ENCODE measurements at places on chromosomes 12 and 14.

GRCh38 chr14:65034021-65034420 lies 47.3 kb downstream of the FNTB start:
- no peak for DNase-seq

GRCh38 chr12:2641207-2641606 lies 153.6 kb upstream of the FKBP4 start:
- no peak for DNase-seq

DNA sequence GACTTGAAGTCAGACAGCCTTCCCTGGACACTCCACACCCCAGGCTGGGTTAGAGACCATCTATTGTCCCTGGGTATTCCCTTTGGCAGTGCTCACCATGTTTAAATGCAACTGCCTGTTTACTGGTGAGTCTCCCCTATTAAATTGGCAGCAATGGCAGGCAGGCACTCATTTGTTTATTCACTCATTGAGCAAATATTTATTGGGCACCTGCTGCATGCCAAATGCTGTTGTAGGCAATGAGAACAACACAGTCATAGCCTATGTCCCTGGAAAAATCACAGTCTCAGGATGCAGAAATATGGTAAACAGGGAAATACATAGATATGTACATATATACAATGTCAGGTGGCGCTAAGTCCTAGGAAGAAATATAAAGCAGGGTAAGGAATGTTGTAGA lies 212.8 kb downstream of the SUDS3 start:
- DNase-seq: no peak

GRCh38 chr12:104959335-104959841 lies 1.3 kb upstream of the SLC41A2 start:
- no peak for DNase-seq

DNA sequence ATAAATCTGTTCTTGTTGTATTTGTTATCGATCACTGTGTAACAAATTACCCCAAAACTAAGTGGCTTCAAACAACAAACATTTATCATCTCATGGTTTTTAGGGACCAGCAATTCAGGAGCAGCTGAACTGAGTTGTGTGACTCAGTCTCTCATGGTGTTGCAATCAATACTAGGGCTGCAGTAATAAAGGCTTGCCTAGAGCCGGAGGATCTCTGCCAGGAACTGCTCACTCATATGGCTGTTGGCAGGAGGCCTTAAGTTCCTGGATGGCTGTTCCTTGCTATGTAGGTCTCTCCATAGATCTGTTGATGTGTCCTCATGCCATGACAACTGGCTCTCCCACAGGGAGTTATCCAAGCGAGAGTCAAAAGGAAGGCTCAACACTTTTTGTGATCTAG lies 3.8 kb upstream of the PSMC6 start:
- no peak for DNase-seq

DNA sequence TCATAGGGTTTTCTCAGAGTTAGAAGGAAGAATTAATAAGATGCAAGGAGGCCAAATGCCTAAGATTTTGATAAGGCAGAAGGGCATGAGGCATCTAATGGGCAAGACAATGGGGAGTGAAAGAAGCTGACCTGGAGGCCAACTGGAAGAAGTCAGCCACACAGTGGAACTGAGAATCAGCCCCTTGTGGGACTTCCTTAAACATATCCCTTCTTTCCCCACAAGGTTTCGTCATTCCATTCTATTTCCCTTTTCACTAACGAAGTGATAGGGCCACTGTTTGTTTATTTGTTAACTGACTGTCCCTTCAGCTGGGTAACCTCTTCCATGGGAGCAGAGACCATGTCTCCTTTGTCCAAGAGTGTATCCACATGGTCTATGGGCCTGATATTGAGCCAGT lies 86.2 kb downstream of the HELB start:
- no peak for DNase-seq

GRCh38 chr14:91264151-91265150 lies 19.9 kb upstream of the GPR68 start:
- no peak for DNase-seq

DNA sequence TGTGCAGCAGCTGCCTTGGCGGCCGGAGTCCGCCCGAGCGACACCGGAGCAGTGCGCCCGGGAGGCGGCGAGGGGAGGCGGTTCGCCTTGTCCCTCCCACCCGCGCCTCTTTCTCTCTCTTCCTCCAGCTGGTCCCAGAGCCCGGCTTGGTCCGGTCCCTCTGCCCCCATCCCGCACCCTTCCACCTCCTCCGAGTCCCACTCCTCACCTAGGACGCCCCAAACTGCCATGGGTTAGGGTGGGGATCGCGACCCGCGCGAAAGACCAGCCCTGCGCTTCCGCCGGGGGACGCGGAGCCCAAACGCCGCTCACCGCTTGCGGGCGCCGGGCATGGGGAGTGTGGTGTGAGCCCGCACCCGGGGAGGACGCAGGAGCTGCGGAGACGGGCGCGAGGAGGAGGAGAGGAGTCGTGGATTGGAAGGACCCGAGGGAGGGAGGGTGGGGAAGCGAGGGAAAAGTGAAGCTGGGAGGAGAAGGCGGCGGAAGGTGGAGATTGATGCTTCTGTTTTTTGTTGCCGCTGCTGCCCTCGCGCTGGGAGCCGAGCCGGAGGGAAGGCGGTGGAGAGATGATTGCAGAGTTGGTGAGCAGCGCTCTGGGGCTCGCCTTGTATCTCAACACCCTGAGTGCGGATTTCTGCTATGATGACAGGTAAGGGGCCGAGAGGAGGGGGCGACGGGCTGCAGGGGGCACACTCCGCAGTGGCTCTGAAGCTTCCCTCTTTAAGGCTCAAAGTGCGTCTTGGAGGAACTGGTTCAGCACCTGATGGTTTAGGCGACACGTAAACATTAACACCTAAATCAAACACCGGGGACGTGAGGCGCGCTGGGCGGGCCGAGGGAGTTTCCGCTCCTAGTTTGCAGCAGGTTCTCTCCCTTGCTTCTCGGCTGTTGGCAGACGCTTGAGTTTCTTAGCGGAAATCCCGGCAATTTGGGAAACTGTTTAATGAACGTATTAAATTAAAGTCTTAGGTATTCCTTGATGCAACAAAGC lies 610 bp downstream of the TMTC2 start:
- DNase-seq: no peak

DNA sequence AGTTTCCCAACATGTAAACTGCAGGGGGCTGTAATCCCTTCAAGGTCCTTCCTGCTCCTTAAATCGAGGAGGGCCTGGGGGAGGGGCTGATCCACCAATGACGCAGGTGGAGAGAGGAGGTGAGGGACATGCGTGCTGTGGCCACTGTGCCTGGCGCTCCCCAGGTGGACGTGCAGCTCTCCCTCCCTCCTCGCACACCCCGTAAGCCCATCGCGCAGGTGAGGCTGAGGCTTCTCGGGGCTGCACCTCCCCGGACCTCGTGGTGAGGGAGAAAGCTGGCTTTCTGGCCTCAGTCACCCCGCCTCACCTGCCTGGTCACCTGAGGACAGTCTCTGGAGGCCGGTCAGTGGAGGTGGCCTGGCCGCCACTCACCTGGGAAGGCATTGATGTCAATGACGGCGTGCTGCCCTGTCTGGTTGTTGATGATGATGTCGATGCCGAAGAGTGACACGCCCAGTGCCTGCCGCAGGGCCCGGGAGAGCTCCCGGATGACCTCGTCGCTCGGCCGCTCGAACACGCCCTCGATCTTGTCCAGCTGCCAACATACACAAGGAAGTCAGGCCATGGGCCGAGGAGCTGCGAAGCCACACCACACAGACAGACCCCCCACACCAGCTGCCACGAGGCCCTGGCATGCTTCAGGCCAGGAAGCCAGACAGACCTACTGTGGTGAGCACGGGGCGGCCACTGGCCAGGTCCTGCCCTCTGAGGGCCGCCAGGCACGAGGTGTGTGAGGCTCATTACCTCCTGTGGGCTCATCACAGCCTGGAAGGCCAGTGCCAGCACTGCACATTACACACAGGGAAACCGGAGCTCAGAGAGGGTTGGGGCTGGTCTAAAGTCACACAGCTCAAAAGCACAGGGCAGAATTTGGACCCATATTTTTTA lies 23.3 kb downstream of the CHGA start:
- no peak for DNase-seq

DNA sequence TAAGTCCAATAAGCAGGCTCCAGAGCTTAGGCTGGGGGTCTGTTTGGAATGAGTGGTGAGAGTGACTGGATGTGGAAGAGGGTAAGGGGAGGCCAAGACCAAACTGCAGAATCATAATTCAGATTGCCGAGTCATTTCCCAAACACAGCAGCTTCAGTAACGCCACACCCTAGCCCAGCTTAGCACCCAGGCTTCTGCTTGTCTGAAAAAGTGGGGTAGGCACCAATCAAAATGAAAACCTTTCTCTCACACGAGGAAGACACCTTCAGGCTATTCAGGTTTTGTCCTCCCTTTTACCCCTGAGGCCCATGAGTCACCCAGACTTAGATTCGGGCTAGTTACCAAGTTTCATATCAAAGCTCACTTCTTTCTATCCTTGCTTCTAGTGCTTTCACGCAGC lies 306.1 kb downstream of the DAD1 start:
- no peak for DNase-seq

GRCh38 chr12:91743704-91744321 lies 401.8 kb downstream of the BTG1 start:
- no peak for DNase-seq

DNA sequence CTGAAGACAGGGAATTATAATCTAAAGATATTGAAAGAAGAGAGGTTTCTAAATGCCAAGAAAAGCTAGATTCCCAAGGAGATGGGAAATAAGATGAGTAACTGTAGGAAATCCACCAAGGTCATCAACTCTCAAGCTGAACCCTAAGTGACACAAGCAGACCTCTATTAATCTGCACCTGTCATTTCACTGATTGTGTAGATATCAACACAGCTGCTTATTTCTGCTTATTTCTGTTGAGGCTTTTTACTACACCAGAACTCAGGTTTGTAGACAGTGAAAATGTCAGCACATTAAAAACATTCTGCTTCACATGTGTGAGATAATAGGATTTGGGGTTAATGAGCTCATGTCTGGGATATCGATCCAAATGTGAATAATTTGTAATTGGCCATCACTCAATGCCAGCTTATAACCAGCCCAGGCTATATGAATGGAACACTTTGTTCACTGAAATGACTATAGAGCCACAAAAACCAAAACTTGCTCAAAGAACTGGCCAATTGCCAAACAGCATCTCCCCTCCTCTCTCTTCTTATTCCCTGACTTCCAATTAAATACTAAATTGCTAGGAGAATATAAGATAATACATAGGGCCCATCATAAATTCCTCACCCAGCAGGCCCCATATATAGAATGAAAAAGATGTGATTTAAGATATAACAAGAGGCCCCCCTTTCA lies 188.7 kb upstream of the ARID2 start:
- DNase-seq: no peak

- no peak for DNase-seq
Observed at GRCh38 chr12:40207551-40207950, 17.2 kb upstream of the LRRK2 start.

- no peak for DNase-seq
Observed at GRCh38 chr12:20269337-20270067, 98.8 kb upstream of the PDE3A start.

GRCh38 chr12:116213014-116213413 lies 64.5 kb downstream of the MED13L start:
- no peak for DNase-seq

- no peak for DNase-seq
Observed at GRCh38 chr14:67480011-67480410, 8.5 kb downstream of the TMEM229B start.

- DNase-seq: no peak
Observed at GRCh38 chr14:35600253-35600652, 66.3 kb downstream of the INSM2 start.

DNA sequence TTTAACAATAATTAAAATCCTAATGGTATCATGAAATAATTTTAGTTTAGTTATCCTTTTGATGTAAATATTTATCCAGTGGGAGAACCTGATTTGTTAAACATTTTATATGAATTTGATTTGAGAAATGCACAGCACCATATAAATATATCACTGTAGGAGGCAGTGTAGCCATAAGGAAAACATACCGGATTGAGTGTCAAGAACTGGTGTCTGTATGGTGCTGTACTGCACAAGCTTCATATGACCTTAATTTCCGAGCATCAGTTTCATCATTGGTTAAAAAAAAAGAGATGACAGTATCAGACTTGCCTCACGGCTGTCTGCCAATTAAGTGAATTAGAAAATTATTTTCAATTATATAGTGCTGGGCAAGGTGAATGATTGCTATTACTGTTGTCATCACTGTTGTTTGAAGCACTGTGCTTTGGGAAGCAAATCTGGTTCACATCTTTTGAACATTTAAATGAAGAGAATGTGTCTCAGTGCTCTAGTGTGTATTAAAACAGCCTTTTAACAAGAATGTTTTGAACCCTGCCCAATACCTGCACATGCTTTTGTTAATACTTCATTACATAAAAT lies 72.1 kb downstream of the TMTC2 start:
- no peak for DNase-seq

DNA sequence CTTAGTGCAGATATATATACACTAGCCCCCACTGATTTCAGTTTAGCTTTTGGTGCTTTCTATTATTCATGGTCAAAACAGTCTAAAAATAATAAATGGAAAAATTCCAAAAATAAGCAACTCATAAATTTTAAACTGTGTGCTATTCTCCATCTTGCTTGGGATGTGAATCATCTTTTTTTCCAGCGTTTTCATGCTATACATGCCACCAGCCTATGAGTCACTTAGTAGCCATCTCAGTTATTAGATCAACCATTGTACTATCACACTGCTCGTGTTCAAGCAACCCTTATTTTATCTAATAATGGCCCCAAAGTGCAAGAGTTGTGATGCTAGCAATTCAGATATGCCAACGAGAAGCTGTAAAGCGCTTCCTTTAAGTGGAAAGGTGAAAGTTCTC lies 73.9 kb upstream of the KRR1 start:
- DNase-seq: no peak

- DNase-seq: no peak
Observed at GRCh38 chr14:84435820-84436324, 1094.1 kb upstream of the FLRT2 start.

GRCh38 chr12:8629486-8630033 lies 16.9 kb upstream of the AICDA start:
- DNase-seq: no peak

DNA sequence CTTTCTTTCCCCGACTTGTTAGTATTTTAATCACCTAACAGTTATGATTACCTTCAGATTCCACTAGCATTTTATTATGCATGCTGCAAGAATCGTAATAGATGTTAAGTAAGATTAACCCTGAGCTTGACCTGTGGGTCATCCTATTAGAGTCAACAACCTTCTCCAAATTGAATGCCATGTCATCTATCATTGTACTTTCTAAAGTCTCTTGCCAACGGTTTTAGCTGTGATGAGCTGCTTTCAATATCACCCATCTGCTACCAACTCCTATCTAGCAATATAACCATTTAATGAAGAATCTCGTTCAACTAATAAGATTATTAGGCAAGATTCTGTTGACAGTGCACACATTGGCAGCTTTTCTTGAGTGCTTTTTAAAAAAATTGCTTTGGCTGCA lies 33.7 kb downstream of the DACT1 start:
- DNase-seq: no peak

- no peak for DNase-seq
Observed at GRCh38 chr12:38883629-38884134, 21.7 kb downstream of the CPNE8 start.

Measured in left renal cortex interstitium (tissue), 4 donors.